ENCODE measurements at places on chromosomes 2 and 18.

- DNase-seq = no peak
Measured at GRCh38 chr2:106127282-106127771, 66.8 kb downstream of the UXS1 start.

GRCh38 chr2:47062681-47063537 lies 92.2 kb downstream of the STPG4 start:
- no peak for DNase-seq

DNA sequence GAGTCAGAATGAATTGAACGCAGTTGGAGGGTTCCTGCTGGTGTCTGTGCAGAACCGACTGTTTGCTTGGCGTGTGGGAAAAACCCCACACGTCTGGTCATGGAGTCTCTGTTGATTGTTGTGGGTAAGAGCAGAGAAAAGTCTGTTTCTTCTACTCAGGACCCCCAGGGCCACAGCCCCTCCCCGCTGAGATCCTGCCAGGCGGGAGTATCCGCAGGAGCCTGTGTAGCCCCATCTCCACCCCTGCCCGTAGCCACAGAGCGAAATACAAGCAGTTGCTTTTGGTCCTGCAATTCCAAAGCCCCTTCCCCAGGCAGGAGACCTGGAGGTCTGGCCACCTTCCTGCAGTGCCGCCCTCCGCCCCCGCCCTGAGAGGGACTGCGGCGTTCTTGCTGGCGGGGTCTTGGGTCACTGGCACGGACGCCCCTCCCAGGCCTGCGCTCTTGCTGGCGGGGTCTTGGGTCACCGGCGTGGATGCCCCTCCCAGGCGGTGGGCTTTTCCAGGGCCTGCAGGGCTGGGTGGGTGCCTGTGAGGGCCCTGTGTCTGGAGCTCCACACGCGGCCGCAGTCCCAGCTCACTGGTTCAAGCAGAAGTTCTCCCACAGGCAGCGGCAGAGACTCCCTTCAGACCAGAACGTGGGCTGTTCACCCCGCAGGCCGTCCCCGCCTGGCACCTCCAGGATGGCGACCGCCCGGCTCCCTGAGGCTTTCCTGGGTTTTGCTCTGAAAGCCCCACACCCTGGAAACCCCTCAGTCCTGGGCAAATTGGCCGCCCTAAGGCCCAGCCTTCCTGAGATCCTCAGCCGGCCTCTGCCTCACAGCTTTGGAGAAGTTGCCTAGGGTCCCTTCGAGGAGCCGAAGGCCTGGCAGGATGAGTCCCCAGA lies 76.0 kb upstream of the CTDP1 start:
- no peak for DNase-seq

DNA sequence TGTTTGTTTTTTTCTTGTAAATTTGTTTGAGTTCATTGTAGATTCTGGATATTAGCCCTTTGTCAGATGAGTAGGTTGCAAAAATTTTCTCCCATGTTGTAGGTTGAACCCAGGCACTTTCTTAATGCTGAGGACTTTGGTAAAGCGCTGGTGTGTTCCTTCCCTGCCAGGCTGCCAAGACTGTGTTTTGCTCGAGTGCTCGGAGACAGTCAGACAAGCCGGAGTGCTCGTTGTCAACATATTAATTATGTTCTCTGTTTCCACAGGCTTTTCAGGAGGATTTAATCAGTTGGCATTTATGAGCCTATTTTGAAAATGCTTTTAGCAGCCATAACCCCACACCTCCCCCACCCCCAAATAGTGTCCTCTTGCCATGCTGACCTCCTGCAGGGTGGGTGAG lies 6.4 kb downstream of the MTCL1 start:
- no peak for DNase-seq

DNA sequence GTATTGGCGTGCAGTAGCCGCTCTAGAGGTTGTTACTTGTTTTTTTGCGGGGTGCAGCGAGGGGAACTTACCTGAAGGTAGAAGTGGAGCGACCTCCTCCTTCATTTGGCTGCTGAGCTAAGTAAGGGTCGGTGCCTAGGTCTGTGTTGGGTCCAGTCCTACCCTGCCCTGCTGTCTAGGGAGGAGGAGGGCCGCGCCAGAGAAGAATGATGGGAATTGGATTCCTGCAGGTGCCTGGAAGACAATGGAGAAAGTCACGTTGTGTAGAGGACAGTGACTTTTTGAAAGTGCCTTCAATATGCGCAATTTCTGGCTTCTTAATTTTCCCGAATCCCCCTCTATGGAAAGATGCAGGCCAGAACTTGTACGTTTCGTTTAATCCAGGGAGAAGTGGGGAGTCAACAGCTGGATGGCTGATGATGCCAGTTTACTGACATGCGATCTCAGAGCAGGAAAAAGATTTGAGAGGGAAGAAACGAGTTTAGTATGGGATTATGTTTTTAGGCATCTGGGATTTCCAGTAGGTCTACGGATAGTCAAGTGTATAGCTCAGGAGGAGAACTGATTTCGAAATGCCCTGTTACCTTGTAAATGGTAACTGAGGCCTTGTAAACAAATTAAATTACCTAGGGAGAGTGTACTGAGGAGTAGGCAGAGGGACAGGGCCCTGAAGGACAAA lies 653 bp downstream of the MRPS9 start:
- no peak for DNase-seq

- no peak for DNase-seq
Measured at GRCh38 chr2:30272761-30273573, 41.6 kb downstream of the LBH start.

GRCh38 chr2:65436169-65436823 lies 3.9 kb upstream of the SPRED2 start:
- peak; percentile 69 for DNase-seq

GRCh38 chr18:58715540-58715939 lies 44.3 kb downstream of the MALT1 start:
- DNase-seq = no peak

GRCh38 chr18:59047321-59048047 lies 92.2 kb upstream of the SEC11C start:
- no peak for DNase-seq

GRCh38 chr2:44362207-44363015 lies 664 bp downstream of the CAMKMT start:
- DNase-seq = peak; percentile 73

- DNase-seq = no peak
Measured at GRCh38 chr2:55419233-55419678, 400 bp downstream of the CCDC88A start.

GRCh38 chr2:7111626-7112025 lies 194.4 kb downstream of the RNF144A start:
- no peak for DNase-seq

DNA sequence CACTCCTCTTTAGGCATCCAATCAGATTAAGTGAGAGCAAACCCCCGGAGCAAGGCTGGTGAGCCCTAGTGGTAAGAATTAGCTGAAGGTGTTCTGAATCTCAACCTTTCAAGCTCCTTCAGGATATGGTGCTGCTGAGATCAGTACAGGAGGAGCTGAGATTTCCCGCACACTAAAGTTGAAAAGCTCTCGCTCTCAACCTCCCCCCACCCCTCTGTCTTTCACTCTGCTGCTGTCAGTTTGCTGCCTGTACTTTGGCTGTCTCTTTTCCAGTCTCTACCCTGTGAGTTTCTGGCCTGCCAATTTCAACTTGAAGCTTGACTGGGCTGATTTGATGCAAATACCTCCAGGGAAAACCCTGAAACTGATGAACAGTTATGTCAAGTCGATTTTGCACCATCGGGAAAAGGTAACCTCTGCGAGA lies 15.7 kb downstream of the ZEB2 start:
- no peak for DNase-seq

GRCh38 chr2:55001716-55002115 lies 48.5 kb downstream of the RTN4 start:
- no peak for DNase-seq

GRCh38 chr2:37625156-37625555 lies 46.3 kb downstream of the CDC42EP3 start:
- no peak for DNase-seq

DNA sequence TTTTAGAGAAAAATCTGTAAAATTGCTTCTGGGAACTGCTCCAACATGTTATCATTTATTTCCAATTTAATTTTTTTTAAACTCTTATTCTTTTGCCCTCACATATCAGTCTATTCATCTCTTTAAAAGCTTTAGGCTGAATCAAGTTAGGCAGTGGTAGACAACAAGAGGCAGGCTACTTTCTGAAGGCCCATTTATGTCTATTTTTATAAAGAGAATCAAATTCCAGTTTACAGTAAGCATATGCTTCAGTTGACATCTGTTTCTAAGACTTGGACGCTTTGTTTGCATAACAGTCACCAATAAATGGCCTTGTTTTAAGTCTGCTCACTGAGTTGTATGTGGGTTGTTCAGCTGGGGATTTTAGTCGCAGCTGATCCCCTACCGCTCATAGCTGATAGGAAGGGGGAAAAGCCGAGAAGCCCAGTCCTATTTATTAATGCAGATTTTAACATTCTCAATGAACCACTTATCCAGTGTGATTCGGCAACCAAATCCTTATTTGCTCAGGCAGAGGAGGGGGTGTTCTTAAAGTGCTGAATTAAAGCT lies 260.4 kb upstream of the SIX3 start:
- DNase-seq = no peak

DNA sequence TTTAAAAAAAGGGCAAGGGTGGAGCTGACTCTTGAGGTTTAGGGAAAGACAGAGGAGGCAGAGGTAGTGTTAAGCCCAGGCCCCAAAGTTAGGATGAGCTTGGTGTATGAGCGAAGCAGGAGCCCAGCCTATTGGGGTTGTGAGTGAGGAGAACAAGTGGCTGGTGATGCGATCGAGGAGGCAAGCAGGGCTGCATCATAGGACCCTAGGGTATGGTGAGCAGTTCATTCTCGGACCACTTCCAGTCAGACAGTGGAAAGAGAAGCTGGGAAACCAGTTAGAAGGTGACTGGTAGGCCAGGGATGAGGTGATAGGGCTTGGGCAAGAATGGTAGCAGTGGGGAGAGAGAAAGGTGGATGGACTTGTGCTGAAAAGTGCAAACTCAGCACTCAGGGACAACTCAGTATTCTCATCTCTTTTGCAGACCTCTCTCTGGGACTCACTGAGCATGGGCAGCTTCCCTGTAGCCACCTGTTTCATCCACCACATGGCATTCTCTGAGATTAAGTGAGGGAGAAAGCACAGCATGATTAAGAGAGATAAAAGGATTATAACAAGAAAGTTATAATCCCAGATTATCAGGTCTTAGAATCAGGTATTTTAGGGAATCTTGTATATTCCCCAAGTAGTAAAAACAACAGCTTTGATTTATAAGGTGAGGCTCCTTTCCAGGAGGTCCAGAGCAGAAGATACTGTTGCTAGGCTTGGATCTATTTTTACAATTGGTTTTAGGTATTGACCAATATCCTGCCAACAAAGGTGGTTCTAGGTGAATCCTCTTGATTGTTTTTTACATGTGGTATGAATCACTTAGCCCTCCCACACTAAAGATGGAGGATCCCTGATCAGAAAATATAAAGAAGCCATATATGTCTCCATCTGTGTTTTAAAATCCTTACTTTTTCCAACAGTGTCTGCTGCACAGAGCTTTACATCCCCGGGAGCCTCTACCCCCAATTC lies 38.3 kb downstream of the XRCC5 start:
- no peak for DNase-seq

DNA sequence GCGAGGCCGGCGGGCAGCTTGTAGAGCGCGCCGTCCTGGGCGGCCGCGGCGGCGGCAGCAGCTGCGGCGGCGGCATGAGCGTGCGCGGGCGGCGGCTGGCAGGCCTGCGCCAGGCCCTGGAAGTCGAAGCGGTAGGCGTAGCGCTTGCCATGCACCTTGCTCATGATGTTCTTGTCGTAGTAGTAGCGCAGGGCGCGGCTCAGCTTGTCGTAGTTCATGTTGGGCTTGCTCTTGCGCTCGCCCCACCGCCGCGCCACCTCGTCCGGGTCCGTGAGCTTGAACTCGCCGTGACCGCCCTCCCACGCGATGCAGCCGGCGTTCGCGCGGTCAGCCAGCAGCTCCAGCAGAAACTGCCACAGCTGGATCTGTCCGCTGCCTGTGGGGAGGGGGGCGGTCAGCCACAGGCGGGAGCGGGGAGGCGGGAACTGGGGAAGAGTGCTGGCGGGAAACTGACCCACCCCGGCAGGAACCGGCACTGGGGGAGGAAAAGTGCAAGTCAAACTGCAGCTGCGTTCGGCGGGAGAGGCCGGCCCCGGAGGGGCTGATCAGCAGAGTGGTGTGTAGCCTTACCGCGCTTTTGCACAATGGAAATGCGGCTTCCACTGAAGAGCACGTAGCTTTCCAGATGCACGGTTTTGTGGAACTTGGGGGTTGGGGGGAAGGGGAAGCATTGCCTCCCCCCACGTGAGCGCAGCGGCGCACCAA lies 3.0 kb downstream of the FEV start:
- no peak for DNase-seq

DNA sequence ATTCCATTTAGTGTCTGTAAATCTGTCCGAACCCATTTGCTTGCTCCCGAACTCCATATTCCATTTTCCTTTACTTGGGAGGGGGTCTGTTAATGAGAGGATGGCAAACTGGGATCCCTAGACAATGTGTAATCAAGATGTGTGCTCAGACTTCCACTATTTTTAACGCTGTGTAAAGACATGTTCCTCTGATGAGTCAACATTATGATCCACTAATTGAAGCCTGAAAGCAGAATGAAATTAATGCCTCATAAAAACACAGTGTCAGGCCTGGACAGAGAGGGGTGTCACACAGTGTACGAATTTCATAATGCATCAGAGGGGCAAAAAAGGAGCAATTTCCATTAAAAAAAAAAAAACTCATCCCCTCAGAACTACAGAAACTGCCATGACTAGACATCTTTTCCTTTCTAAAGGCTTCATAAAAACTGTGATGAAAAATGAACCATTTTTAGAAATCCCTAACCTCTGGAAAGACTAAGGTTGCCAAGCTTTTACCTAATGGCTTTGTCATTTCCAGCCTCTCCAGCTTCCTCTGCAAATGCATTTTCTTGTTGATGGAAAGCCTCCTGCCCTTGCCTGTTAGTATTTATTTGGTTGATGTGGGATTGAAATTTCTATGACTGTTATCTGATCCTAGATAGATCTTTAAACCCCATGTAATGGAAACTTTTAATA lies 209.2 kb upstream of the DCC start:
- no peak for DNase-seq

DNA sequence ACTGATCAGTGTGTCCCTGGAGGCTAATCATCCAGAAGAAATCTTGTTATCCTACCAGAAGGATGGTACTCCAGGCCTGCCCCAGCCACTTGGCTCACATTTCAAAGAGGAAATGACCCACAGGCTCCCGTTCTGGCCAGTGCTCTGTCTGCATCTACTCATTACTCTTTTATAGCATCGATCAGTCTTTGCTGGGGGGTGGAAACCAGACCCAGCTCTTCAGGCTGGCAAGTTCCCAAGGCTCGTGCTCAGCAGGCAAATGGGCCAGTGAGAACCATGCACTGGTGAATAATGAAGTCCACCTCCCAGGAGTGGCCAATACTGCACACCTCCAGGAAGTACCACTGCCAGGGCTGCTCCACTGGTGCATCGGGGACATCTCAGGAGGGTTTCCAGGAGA lies 38.8 kb downstream of the DNER start:
- DNase-seq = no peak

GRCh38 chr2:174656676-174657176 lies 59.1 kb upstream of the WIPF1 start:
- DNase-seq = no peak

DNA sequence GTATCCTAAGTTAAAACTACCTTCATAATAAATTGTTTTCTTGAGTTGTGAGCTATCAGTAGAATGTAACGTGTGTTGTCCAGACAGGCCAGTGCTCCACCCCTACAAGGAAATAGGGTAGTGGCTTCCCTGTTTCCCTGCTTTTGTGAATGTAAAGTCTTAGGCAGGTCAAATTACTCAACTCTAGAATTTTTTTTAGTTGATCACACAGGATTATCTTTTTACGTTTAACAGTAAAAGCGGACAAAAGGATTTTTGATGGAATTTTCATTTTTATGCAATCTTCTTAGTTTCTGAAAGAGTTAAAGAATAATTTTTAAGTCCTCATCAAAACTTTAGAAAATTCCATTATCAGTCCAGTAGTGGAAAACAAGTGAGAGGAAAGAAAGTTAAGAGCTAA lies 38.2 kb downstream of the GPD2 start:
- DNase-seq = no peak

- DNase-seq = no peak
Measured at GRCh38 chr18:67577386-67577785, 60.9 kb upstream of the DSEL start.

Data from activated CD8-positive, alpha-beta memory T cell treated with anti-CD3 and anti-CD28 coated beads, Interleukin-2, amount 50 U/mL, for 48 hours (primary cell).